ENCODE measurements at places on chromosomes 5 and 9.
A peak's percentile ranks its signal among the peaks of the same experiment; 100 is the strongest.

DNA sequence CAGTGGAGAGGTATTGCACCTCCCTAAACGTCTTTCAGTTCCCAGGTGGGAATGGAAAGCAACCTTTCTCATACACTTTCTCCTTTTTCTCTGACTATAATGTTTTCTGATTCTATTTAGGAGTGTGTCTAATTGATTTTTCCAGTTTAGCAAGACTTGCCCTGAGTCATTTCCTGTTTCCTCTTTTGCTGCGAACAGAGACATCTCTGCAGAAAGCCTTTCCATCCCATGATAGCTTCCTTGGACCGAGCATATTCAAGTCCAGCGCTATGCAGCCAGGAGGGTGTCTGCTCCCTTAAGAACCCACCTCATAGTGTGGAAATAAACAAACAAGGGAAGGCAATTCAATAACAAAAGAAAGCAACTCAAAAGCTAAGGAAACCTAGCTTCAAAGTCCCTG is 60.0 kb upstream of the CDH6 start:
- DNase-seq: no peak

- peak; percentile 52 for DNase-seq
These were observed 74.0 kb downstream of the UBAP1 start for GRCh38 chr9:34252670-34253459.

DNA sequence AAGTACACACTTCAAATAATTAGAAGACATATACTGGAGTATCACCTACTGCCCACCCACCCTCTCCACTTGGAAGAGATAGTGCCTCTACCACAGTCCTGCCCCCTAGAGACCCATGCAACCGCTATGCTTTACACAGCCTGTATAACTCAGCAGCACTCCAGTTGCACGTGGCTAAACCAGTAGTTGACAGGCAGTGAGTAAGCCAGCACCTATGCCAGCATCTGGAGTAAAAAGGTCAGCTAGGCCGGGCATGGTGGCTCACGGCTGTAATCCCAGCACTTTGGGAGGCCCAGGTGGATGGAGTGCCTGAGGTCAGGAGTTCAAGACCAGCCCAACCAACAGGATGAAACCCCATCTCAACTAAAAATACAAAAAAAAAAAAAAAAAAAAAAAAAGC is 356.4 kb downstream of the NR2F1-AS1 start:
- DNase-seq: no peak

- no peak for DNase-seq
These were observed 271.8 kb downstream of the NNT start for GRCh38 chr5:43874772-43875171.

DNA sequence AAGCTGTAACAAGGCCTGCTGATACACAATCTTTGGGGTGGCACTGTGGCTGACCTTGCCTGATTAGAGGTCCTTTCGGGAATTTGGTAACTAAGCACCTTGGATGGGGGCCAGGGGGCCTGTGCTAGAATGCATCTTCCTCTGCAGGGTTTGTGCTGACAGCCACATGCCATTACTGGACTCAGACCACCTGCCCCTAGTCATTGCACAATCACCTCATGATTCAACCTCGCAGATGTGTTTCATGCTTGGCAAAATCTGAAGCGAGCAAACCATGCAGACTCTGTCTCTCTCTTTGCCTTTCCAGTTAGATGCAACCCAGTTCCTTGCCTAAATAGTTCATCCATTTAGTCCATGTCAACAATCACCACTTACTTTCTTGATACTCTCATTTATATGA is 96.5 kb upstream of the ERCC6L2 start:
- no peak for DNase-seq

DNA sequence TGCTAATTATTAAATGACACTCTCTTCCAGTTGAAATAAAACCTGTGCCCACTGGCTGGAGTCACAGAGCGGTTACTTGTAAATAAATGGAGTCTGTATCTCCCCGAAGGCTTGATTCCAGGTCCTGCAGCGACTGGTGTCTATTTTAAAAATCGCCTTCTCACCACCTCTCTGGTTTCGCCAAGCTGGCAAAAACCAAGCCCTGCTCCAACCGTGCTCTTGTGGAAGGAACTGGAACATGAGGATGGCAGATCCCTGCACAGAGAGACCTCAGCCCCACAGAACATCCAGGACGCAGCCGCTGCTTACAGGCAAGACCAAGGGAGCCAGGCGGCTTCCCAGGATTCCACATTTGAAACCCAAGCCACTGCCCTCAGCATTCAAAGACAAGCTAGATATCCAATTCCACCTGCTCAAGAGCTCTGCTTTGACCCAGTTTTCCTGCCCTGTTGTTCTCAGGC is 15.0 kb downstream of the SEMA4D start:
- no peak for DNase-seq

DNA sequence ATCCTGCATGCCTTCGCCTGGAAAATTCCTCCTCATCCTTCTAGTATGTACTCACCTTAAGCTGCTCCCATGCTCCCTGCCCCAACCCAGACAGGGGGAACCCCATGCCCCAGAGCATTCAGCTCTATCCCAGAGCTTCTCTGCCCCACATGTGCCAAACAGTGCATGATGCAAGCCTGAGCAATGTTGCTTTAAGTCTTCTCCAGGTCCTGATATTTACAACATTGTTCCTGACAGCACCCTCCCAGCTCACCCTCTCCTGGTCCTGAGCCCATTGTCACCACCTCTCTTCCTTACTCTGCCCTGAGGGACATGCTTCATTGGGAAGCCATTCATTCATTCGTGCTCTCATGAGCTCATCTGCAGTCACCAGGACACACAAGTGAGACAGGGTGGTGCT is 23.4 kb upstream of the BARX1 start:
- no peak for DNase-seq

DNA sequence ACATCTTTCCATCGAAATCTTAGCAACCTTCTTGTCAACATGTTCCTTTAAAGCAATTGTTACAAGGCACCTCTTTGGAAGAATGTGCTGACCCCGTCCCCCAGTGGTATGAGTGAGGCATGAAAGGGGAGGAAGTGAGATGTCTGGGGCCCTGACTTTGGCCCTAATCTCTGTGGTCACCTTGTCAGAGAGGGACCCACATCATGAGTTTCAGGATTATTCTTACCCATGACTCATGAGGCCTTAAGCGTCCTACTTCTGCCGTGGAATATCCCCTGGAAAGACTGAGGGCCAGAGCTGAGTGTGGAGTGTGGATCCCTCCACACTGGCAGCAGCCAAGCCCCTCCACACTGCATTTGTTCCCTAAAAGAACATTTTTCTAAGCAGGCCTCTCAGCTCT is 81.2 kb downstream of the FSTL4 start:
- DNase-seq: no peak

DNA sequence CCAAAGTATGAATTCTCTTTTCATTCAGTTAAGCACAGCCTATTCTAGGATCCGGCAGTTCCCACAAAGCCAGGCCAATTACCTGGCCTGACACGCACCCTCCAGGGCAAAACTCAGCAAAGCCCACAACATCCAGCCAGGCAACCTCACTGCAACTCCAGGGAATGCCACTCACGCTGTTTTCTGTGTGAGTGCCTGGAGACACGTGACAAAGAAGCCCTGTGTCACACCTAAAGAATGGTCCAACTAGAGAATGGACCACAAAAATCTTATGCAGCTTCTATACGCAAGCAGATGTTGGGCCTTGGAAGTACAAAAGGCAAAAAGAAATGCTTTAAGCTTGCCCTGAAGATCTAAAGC is 20.2 kb downstream of the RETREG1 start:
- DNase-seq: no peak

- DNase-seq: no peak
These were observed 133.3 kb upstream of the TLX3 start for GRCh38 chr5:171175746-171176145.

GRCh38 chr9:15220658-15221318 is 86.2 kb downstream of the TTC39B start:
- no peak for DNase-seq

DNA sequence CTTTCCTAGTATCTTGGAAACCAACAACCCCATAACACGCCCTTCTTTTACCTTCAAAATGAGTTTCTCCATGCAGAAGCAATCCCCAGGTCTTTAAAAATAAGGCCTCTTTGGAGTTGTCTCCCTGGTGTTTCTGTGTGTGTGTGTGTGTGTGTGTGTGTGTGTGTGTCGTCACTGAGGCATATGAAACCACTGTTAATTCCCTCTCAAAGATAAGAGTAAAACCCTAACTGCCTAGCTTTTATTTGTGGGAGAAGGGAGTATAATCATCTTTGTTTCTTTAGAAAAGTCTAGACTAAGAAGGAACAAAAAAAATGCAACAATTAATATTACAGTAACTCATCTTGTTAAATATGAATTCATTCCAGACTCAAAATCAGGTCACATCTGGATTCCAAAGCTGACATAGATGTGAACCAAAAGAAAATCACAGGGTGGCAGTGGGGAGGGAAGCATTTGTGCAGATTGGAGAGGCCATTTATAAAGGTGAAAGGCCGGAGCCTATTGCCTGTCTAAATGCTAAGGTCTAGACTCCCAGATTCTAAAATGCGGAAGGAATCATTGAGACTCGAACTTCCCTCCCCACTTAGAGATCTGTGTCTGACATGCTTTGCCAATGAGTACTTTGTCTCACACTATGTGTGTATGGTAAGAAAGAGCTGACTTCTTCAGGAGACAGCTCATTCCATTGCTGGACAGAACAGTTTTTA is 91.4 kb downstream of the ZNF366 start:
- no peak for DNase-seq

DNA sequence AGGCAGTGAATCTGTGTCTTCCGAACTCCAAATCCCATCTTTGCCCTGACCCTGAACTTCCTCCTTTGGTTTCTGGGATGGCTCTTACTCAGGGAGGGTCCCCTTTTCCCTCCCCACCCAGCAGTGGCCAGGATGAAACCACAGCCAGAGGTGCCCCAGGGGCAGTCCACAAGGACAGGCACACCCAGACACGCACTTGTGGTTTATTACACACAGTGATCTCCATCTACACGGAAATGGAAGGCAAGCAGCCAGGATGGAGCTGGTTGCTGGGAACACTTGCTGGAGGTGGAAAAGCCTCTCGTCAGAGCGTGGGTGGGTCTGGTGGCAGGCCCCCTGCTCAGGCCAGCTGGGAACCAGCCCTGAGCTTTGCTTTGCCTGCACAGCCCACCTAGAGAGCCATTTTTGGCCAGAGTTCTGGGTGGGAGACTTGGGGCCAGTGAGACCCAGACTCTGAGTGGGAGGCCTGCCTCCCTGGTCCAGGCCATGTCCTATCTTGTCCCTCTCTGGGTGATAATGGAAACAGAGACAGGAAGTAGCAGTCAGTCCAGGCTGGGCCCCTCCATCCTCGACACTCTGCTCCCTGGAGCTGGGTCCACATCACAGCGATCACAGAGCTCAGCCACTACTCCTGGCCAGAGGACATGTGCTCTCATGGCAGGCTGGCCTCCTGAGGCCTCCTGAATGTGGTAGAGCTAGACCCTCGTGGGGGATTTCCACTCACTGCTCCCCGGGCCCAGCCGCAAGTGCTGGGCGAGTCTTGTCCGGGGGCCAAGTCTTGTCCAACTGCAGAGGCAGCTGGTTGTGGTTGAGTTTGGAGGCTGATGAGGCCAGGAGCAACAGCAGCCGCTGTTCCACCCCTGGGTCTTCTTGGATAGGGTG is 5.1 kb upstream of the PHYKPL start:
- DNase-seq: no peak

DNA sequence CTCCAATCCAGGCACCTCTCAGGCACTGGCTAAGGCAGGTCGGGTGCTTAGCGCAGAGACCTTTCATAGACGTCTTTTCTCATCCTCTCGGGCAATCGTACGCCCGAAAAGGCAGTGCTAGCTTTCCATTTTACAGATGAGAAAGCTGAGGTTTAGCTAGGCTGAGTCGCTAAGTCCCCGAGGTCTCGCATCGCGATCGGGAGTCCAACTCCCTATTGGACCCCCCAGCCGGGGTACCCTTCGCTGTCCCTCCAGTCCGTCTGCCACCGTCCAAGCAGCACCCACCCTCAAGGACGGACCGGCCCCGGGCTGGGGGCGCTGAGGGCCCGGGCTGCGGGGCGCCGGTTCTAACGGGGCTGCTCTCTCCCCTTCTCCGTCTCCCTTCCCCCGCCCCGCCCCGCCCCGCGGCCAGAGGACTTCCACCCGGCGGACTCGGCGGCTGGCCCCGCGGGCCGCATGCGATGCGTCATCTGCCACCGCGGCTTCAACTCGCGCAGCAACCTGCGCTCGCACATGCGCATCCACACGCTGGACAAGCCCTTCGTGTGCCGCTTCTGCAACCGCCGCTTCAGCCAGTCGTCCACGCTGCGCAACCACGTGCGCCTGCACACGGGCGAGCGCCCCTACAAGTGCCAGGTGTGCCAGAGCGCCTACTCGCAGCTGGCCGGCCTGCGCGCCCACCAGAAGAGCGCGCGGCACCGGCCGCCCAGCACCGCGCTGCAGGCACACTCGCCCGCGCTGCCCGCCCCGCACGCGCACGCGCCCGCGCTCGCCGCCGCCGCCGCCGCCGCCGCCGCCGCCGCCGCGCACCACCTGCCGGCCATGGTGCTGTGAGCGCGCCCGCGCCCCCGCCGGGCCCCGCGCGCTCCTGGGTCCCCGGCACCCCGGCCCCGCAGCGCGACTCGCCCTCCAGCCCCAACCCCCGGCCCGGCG is 12.5 kb upstream of the EXOSC2 start:
- DNase-seq: peak; percentile 61

GRCh38 chr5:172175263-172175719 is 12.7 kb downstream of the STK10 start:
- peak; percentile 88 for DNase-seq

GRCh38 chr9:136209786-136210185 is 4.9 kb upstream of the LHX3 start:
- DNase-seq: no peak

GRCh38 chr5:5755888-5756287 is 333.4 kb downstream of the ICE1 start:
- DNase-seq: no peak

DNA sequence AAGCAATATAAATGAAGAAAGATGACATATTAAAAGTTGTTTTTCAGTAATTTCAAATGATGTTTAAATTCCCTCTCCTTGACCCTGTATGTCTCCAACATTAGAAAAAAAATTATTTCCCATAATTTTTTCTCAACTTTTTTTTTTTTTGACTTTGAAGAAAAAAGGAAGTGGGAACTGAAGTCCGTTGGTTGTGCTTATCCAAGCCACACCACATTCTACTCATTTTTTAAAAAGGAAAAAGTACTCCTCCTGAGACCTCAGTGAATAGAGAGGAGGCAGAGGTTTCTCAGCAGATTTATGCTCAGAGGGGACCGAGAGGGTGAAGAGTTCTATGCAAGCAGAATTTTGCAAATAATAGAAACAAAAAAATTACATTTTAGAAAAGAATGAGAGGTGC is 123.3 kb downstream of the PCSK5 start:
- DNase-seq: no peak

- no peak for DNase-seq
These were observed 6.7 kb upstream of the TMEM141 start for GRCh38 chr9:136784249-136784996.

DNA sequence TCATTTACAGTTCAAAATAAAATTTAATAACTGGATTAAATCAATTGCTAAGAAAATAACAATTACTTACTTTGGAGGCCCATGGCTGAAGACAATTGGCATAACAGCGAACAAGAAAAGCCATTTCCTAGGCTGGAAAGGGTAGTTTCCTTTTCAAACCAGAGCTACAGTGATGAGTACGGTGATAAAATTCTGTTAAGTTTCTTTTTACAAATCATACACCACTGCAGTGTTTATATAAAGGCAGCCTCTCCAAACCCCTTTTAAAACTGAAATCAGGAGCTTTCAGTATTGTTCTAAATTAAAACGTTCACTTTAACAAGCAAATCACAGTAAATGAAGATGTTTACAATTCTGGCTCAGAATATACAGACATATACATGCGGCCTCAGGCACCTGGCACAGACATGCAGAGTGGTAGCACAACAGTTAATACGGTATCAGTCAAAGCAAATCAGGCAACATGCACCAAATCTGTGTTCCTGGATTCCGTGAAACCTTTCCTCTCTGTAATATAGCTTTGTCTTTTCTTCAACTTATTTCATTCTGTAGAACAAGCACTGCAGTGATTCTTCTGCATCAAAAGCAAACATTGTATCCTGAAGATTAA is 102.9 kb downstream of the RAPGEF6 start:
- no peak for DNase-seq

Data from stimulated activated CD8-positive, alpha-beta memory T cell treated with anti-CD3 and anti-CD28 coated beads, Interleukin-4, amount 100 ng/mL, for 24 hours (primary cell).